ENCODE measurements at places on chromosomes 16 and 17. TPM values are rescaled to one million over a fixed set of nuclear protein-coding genes. Genes with fewer than 3 reads are reported as not detected.

GRCh38 chr17:67051837-67052236, 7.5 kb downstream of the CACNG1 start:
- DNase-seq: no peak

The GGNBP2 gene
- polyA plus RNA-seq: 46.2 TPM

The KRT15 gene
- 2.3 TPM for polyA plus RNA-seq

GRCh38 chr17:82380860-82381702, 9.5 kb downstream of the UTS2R start:
- no peak for DNase-seq

The GALK1 gene
- 26.8 TPM for polyA plus RNA-seq

The FOXJ1 gene
- 2.4 TPM for polyA plus RNA-seq

- no peak for DNase-seq
Observed at GRCh38 chr17:34201767-34202166, 53.3 kb upstream of the CCL2 start.

The CRHR1 gene
- polyA plus RNA-seq: 4.1 TPM

GRCh38 chr16:67697422-67698185, 21.5 kb downstream of the GFOD2 start:
- DNase-seq: no peak

DNA sequence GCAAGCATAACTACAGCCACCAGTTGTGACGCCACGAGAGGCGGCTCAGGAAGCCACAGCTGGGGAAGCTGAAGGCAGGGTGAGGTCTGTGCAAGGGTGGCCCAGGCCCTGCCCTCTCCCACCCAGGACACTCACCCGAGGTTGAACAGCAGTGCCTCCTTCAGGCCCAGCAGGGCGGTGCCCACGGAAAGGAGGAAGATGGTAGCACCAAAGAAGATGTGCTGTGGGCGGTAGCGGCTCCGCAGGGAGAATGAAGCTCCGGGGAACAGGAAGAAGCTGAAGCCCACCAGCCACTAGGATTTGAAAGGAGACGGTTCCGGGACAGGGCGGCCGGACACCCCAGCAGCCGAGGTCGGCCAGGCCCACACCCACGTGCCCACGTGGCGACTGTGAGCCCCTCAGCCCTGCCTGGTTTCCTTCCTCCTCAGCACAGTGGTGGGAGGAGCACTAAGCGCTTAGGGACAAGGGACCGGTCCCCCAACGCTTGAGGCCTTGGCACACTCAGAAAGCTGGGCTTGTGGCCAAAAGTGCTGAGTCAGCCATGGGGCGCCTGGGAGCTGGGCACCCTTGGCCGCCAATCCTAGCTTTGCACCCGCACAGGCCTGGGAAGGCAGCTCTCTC, 11.0 kb downstream of the CYB561 start:
- no peak for DNase-seq

DNA sequence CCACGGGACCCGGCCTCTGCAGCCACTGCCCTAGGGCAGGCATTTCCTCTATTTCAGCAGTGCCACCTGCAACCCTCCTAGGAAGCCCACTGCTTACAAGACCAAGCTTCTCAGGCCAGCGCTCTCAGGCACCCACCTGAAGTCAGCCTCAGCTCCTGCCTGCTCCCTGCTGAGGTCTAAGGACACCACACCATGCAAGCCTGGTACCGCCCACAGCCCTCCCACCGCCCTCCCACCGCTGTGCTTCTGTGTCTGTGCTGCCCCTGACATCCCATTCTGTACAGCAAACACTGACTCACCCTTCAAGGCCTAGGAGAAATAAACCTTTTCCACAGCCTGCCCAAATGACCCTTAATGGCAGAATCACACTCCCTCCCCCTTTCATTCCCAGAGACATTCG, 6.3 kb downstream of the CLUH start:
- no peak for DNase-seq

The SLFN14 gene
- not detected for polyA plus RNA-seq

The SPATA32 gene
- polyA plus RNA-seq: not detected

The FAM171A2 gene
- 62.5 TPM for polyA plus RNA-seq

DNA sequence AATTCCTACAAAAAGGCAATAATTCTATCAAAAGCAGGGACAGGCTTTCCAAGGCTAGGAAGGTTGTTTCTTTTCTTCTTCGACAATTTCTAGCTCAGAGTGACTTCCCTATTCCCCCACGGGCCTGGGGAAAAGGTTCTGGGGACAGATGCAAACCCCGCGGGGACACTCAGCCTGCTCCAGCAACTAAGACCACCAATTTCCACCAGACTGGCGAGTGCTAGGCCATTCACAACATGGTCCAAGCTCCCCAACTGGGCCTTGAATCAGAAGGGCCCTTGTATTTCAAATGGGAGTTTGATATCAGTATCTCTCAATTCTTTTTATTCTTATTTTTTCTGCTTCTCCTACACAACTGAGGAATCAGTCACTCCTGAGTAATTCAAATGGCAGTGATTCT, 86.7 kb downstream of the USP31 start:
- no peak for DNase-seq

GRCh38 chr17:3754458-3755334, 31.0 kb downstream of the HASPIN start:
- DNase-seq: peak; percentile 82

DNA sequence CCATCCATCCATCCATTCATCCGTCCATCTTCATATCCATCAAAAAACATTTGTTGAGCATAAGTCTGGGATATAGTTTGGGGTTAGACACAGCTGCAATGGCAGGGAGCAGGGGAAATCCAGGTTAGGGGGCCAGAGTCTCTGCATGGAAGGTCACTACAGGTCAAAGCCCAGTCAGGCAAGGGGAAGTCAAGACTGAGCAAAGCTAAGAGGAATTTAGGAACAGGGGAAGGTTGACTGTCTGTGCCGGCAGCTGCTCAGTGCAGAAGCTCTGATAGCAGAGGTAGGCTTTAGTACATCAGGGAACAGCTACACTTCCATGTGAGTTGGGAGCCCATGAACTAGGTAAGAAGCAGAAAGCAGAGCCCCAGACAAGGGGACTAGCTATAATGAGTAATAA, 68.1 kb downstream of the IRF8 start:
- no peak for DNase-seq

The FOXC2 gene
- 0.71 TPM for polyA plus RNA-seq

The TMC8 gene
- 0.92 TPM for polyA plus RNA-seq

- DNase-seq: no peak
Observed at GRCh38 chr16:4694642-4695451, 1.5 kb downstream of the NUDT16L1 start.

The SLC35G6 gene
- not detected for polyA plus RNA-seq

- no peak for DNase-seq
Observed at GRCh38 chr17:65370669-65371131, 190.7 kb downstream of the AXIN2 start.

DNA sequence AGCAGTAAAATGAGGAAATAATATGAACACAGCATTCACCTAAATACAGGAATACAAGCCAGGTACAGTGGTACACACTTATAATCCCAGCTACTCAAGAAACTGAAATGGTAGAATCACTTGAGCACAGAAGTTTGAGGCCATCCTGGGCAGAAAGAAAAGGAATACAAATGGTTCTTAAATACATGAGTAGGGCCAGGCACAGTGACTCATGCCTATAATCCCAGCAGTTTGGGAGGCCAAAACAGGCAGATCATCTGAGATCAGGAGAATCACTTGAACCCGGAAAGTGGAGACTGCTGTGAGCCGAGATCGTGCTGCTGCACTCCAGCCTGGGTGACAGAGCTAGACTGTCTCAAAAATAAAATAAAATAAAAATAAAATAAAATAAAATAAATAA, 23.0 kb upstream of the SMG8 start:
- DNase-seq: no peak

- DNase-seq: peak; percentile 79
Observed at GRCh38 chr17:10243883-10244844, 45.8 kb upstream of the GAS7 start.

The HYDIN gene
- 4.6 TPM for polyA plus RNA-seq

- no peak for DNase-seq
Observed at GRCh38 chr16:75702242-75702641, 981 bp upstream of the DUXB start.

- peak; percentile 65 for DNase-seq
Observed at GRCh38 chr17:56173958-56174835, 20.9 kb downstream of the ANKFN1 start.

DNA sequence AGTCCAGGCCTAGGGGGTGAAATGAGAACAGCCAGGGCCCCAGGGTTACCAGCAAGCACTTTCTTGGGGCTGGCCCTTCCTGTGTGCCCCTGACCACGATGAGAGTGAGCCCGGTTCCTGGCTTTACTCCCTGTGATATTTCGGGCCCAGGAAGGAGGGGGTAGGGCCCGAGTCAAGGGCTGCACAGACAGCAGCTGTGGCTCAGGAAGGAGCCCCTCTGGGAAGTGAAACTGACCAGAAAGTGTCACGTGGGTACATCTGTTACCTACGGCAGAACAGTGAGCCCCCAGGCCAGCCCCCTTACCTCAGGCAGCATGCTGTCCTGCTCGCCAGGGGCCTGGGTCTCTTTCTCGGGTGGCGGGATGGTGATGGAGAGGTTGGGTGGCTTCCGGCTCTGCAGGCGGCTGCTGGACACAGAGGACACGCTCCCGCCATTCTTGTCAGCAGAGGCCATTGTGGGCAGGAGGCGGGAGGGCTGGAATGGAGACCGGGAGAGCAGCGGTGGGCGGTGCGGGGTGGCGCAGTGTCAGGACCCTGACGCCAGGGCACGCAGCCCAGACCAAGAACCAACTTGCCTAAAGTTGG, 13.8 kb downstream of the AANAT start:
- DNase-seq: no peak

The KRT24 gene
- polyA plus RNA-seq: not detected

- DNase-seq: no peak
Observed at GRCh38 chr17:27456681-27457359, 572 bp downstream of the KSR1 start.

GRCh38 chr17:41505007-41505808, at the start of gene KRT13:
TSS of gene KRT13 (minus strand) at chr17:41505612. CDS start at chr17:41505550, 62 bp downstream.
- DNase-seq: no peak

The TNFRSF13B gene
- not detected for polyA plus RNA-seq

DNA sequence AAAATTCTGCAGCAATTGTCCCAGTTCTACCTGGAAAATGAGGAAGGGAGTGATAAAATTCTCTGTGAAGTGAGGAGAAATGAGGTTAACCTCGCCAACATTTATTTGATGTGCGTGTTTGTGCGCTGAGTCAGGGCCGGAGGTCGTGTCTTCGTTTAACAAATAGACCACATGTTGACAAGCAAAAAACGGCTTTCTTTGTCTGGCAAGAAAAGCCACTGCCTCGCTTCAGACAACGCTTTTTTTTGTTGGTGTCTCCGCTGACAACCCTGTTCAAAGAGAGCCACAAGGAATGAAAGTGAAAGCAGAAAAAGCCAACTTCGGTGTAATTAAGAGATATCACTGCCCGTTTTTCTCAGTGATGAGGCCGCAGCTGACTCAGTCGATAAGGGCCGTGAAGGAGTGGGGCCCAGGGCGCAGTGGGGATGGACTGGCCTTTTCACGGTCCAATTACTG, 510.6 kb downstream of the CDH13 start:
- peak; percentile 19 for DNase-seq

DNA sequence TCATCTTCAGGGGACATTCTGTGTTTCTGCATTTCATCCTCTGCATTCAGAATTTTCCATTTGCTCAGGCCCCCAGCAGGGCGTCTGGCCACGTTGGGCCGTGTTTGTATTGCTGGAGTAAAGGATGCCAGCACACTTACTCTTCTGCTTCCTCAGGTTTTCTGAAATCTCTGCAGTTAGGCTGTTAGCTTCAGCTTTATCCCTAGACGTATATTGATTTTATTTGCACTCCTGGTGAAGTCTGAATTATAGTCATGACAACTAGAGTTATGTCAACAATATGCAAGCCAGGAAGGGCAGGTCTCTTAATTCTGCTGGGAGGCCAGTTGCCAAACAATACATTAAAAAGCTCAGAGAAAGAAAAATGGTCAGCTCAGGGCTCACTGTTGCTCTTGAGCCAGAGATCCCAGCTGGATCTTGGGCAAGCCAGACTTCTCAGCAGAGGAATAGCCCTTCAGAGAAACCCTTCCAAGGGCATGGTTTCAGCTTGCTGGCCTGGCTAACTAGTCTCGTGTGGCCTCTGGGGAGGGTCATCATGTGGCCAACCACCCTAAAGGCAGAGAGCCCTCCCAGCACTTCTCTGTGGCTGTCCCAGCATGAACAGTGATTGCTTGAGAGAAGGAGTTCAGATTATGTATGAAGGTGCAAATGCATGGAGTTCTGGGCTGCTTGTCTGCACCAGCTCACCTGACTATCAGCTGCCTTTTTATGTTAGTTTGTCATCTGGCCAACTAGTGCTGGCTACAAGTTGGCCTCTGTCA, 110.2 kb upstream of the CACNG5 start:
- no peak for DNase-seq

DNA sequence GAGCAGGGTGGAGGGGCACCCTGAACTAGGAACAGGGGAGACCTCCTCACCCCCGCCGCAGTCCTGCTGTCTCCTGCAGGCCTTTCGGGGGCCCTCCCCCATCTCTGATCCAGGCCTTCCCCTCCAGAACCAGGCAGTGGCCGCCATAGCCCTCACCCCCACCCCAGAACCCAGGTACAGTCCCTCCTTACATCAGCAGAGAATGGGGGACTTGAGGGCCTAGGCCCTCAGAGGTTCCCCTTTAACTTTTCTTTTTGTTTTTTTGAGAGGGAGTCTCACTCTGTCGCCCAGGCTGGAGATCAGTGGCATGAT, 4.3 kb upstream of the HAP1 start:
- no peak for DNase-seq

DNA sequence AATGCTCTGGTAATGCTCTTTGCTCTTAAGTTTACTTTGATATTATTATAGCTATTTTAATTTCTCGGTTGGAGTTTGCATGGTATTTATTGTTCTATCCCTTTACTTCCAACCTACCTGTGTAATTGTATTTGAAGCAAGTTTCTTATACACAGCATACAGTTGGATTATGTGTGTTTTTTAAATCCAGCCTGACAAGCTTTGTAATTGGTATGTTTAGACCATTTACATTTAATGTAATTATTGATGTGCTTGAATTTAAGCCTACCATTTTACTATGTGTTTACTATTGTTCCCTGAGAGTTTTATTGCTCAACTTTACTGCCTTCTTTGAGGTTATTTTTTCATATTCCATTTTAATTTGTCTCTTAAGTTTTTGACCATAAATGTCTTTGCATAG, 35.7 kb downstream of the ACSF3 start:
- DNase-seq: no peak

- no peak for DNase-seq
Observed at GRCh38 chr16:55542459-55543082, 23.9 kb upstream of the CAPNS2 start.

- peak; percentile 45 for DNase-seq
Observed at GRCh38 chr16:78551487-78552085, 452.1 kb downstream of the WWOX start.

DNA sequence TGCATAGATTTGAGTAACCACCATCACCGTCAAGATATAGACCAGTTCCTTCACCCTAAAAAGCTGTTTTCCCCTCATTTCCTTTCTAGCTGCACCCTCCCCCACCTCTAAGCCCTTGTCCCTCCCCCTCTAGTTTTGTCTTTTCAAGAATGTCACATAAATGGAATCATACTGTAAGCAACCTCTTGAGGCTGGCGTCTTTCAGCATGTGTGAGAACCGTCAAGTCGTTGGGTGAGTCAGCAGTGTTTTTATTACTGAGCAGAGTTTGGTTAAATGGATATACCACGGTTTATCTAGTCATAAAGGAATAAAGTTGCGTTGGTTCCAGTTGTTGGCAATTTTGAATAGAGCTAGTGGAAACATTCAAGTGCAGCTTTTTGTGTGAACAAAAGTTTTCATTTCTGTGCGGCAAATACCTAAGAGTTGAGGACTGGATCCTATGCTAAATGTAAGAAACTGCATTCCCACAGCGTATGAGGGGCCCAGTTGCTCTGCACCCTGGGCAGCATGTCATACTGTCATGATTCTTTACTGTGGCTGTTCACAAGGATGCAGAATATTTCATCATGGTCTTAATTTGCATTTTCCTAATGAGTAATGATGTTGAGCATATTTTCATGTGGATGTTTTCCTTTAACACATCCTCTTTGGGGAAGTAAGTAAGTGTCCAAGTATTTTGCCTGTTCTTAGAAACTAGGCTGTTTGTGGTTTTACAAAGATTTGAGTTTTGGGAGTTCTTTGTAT, 264.3 kb downstream of the CPPED1 start:
- DNase-seq: no peak
